NCI-H187 treated with DMSO at 0.1 percent for 48 hours (cell line): ENCODE measurements at places on chromosomes 7 and 10.

DNA sequence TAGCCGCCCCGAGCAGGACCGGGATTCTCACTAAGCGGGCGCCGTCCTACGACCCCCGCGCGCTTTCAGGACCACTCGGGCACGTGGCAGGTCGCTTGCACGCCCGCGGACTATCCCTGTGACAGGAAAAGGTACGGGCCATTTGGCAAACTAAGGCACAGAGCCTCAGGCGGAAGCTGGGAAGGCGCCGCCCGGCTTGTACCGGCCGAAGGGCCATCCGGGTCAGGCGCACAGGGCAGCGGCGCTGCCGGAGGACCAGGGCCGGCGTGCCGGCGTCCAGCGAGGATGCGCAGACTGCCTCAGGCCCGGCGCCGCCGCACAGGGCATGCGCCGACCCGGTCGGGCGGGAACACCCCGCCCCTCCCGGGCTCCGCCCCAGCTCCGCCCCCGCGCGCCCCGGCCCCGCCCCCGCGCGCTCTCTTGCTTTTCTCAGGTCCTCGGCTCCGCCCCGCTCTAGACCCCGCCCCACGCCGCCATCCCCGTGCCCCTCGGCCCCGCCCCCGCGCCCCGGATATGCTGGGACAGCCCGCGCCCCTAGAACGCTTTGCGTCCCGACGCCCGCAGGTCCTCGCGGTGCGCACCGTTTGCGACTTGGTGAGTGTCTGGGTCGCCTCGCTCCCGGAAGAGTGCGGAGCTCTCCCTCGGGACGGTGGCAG, at the start of gene MGMT:
Gene MGMT, plus strand, starts transcription at position 539 of the 656 bp plus-strand sequence.
- no peak for DNase-seq

DNA sequence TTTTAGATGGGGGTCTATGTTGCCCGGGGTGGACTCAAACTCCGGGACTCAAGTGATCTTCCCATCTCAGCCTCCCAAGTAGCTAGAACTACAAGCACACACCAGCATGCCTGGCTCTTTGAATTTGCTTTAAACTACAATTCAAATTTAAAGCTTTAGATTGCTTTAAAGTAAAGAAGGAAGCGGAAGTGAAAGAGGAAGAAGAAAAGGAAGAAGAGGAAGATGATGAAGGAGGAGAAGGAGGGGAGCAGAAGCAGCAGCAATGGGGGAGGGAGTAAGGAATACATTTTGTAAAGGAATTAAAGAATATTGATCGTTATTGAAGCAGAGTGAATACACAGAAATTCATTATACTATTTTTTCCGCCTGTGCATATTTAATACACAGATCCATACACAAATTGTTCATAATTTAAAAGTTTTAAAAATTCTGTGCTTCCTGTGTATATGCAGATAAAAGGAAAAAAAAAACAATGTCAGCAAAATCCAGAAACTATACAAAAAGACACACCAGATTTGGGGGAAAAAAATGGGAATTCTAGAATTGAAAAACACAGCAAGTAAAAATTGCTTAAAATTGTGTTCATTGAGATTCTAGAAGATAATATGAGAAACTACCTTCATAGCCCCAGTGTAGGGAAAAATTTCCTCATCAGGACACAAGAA, 60.8 kb upstream of the KCNMA1 start:
- DNase-seq: no peak

- no peak for DNase-seq
Measured at GRCh38 chr7:17118412-17118811, 180.0 kb upstream of the AHR start.

- no peak for DNase-seq
Measured at GRCh38 chr10:124992462-124993344, 50.8 kb downstream of the ZRANB1 start.

- DNase-seq: no peak
Measured at GRCh38 chr10:75234683-75235374, 928 bp downstream of the COMTD1 start.

- DNase-seq: no peak
Measured at GRCh38 chr7:2108071-2108455, 124.7 kb downstream of the MAD1L1 start.

DNA sequence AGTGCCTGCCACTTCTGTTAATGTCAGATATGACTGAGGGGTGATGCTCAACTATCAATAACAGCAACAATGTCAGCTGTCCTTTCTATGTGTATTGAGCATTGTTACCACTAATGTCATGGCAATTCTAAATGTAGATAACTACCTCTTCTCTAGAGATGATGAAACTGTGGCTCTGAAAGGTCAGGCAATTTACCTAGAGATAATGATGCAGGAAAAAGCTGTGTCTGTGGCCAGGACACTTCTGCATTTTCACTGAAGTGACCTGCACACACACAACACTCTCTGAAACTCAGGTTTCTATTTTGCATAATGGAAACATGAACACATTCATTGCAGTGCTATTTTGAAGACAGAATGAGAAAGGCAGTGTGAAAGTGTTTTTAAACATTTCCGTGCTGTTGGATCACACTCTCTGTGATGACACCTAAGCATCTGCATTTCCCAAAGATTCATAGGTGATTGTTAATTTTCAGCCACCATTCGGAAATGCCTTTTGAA, 148.2 kb downstream of the KCND2 start:
- DNase-seq: no peak

DNA sequence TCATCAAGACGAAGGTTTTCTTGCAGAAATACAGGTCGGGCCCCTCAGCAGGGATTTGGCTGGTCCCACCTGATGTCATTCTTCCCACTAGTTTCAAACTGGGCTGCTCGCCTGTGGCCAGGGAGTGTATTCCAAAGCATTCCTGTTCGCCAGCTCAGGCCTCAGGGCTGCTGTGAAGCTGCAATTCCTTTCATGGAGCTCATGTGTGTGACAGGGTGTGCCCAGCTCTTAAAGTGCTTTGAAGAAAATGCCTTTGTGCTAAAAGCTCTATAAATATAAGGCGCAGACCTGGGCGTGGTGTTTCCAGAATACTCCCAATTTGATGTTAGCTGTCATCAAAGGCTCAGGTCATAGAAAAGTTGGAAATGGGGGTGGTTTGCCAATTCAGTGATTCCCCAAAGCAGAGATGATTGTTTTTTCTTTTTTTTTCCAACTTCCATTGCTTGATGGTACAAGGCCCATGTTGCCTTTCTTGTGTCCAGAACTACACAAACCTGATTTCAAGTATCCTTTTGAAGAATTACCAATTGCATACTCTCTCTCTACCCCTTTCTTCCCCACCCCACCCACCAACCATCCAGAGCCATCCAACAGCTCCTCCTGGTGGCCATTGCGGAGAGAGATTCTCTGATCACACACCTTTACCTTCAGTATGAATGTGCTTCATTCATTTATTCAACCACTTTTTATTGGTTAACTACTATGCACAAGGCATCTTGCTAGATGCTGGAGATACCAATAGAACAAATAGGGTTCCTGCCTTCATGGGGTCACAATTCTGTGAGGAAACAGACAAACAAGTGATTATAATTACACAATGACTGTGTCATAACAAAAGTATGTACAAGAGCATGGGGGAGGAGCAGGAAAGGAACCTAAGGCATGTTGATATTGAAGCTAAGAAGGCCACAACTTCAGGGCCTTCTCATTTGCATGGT, 297.3 kb upstream of the LYZL1 start:
- no peak for DNase-seq

DNA sequence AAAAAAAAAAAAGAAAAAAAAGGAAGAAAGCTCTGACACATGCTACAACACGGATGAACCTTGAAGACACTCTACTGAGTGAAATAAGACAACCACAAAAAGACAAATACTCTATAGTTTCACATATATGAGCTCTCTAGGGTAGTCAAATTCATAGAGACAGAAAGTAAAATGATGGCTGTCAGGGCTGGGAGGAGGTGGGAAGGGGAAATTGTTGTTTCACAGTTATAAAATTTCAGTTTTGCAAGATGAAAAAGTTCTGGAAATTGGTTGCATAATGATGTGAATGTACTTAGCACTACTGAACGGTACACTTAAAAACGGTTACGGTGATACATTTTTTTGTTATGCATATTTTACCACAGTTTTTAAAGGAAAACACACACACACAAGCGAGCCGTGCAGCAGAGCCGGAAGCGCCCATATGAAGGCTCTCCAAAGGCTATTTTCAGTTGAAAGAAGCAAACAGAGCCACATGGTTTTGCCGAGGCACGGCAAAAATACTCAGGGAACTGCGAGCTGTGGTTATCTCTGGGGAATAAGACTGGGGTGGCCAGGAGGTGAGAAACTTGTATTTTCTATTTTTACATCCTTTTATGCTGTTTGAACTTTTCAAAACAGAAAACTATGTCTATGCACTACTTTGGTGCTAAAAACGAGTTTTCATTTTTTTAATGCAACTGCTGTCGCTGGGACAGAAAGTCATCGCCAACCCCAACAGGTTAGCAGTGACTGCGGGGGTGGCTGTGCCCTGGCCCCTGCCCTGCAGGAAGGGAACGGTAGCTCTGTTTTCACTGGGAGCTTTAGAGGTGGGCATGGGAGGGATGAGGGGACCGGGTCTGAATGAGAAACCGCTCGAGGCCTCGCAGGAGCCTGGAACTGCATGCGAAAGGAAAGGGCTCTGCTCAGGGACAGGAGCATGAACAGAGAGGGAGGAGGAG, 132.9 kb downstream of the OAT start:
- DNase-seq: no peak

DNA sequence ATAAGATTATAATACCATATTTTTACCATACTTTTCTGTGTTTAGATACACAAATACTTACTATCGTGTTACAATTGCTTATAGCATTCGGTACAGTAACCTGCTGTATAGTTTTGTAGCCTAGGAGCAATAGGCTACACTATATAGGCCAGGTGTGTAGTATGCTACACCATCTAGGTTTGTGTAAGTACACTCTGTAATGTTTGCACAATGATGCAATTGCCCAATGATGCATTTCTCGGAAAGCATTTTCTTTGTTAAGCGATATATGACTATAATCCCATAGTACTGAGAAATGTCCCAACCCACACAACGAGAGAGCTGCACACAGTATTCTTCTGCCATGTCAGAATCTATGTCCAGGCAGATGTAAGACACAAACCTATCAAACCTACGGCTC, 160.0 kb downstream of the NEBL start:
- DNase-seq: no peak

GRCh38 chr7:157519246-157519645, 182.4 kb downstream of the DNAJB6 start:
- DNase-seq: no peak

- DNase-seq: no peak
Measured at GRCh38 chr7:91457208-91457607, 193.0 kb downstream of the FZD1 start.

- no peak for DNase-seq
Measured at GRCh38 chr7:76424413-76425111, at the start of gene ZP3. ZP3 (plus strand) TSS chr7:76424950; CDS start chr7:76424965, 15 bp downstream.

DNA sequence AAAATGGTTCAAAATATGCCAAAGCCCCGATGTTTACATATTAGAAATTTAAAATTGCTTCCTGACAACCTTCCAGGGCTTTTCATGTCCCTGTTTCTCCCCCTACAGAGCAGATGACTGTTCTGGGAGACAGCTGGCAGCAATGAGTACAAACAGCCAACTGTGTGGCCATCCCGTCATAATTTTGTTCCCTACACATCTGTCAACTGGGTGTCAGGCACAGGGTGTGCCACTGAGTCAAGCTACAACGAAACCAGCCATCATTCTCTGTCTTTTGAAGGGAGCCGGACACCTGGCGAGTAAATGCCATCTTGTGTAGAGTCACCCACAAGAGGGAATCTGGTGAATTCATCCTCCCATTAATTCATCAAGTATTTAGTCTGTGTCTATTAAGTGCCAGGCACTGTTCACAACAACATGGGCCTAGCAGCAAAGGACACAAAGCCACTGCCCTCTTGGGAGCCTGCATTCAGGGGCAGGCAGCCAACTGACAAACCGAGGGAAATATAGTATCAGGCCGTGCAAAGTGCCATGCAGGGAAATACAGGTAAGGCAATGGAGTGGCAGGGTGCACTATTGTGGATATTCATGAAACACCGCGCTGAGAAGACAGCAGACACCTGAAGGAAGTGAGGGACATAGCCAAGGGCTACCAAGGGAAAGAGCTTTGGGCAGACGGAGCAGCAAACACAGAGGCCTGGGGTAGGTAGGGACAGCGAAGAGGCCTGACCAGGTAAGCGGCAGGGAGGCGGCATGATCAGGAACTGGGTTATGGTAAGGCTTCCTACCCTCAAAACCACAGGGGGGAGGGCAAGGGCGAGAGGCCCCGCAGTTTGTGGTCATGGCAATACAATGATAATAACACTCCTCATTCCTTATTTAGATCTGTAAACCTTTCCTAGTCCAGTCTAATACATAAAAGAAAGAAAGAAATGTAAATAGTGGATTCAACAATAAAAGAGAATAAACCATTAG, 213.6 kb downstream of the FAM107B start:
- no peak for DNase-seq

DNA sequence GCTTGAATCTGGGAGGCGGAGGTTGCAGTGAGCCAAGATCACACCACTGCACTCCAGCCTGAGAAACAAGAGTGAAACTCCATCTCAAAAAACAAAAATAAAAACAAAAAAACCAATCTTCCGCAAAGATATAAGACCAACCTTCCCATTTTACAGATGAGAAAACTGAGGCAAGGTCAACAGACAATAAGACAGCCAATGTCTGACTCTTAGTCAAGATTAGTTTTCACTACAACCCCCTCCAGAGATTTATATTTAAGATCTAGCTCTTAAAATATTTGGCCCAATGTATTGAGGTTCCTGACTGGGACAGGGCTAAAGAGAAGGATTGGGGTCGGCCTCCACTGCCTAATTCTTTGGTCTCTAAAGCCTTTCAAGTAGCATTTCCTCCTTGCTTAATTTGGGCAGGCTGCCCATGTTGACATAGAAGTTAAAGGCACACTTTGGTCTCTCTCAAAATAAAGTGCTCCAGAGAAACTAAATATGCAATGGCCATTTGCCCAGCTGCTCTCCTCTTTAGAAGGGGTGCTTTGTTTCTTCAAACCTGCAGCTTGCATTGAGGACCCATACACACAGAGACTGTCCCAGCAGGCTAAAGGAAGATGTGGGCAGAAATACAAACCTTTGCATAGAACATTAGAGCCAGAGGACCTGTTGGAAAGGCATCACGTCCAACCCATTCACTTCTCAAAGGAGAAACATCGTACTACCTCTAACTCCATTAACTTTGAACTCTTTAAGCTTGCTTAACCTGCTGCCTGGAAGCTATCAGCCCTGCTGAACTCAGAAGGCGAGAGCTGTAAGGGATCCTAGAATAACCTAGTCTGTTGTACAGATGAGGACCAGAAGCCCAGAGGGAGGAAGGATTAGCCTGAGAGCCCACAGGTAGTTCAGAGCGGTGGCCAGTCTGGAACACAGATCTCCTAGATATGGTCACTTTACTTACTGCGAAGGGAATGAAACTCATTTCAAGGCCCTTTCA, 3.9 kb downstream of the TECTB start:
- no peak for DNase-seq
